ENCODE measurements at places on chromosomes 7 and 10. TPM values are rescaled to one million over a fixed set of nuclear protein-coding genes. Genes with fewer than 3 reads are reported as not detected.

Gene TAS2R5
- 0.92 TPM for total RNA-seq

Gene CYP3A4
- total RNA-seq, result not detected

Gene NEURL1
- total RNA-seq, result 1.2 TPM

Gene ANKRD61
- not detected for total RNA-seq

Gene MLXIPL
- 5.5 TPM for total RNA-seq

DNA sequence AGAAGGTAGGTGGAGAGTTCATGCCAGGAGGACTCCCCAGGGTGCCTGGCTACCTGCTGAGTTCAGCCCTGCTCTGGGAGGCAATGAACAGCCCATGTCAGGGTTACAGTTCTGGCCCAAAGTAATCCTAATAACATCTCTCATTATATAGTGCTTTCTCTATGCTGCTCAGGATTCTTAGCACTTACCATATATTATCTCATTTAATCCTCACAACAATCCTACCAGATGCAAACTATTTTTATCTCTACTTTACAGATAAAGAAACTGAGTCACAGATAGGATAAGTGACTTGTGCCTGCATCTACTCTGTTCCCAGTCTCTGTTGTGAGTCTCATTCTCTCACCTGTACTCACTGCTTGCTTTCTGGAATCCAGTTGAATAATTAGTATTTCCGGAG is 105.1 kb upstream of the NFE2L3 start:
- no peak for DNase-seq
- no peak overlapping the region for H3K4me3 ChIP-seq
- no peaks in the 10 kb centered on the region for H3K27me3 ChIP-seq

DNA sequence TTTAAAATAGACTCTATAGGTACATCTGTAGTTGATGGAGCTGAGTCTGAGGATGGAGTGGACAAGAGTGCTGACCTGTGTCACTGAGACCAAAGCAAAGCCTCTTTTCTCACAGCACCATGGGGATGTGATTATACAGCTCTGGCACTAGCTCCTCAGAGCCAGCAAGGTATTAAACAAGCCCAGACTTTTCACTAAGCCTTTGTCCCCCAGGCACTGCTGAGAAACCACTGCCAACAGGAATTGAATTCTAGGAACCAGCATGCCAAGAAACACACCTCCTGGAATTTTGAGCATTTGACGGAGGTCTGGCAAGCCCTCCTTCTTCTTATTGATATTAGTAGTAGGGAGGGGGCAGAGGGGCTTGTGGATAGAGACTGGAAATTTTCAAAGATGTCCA is 147.0 kb downstream of the C1GALT1 start:
- H3K27me3 ChIP-seq, result no peaks in the 10 kb centered on the region
- DNase-seq, result no peak
- H3K36me3 ChIP-seq, result no peaks in the 10 kb centered on the region
- H3K4me3 ChIP-seq, result no peak overlapping the region

DNA sequence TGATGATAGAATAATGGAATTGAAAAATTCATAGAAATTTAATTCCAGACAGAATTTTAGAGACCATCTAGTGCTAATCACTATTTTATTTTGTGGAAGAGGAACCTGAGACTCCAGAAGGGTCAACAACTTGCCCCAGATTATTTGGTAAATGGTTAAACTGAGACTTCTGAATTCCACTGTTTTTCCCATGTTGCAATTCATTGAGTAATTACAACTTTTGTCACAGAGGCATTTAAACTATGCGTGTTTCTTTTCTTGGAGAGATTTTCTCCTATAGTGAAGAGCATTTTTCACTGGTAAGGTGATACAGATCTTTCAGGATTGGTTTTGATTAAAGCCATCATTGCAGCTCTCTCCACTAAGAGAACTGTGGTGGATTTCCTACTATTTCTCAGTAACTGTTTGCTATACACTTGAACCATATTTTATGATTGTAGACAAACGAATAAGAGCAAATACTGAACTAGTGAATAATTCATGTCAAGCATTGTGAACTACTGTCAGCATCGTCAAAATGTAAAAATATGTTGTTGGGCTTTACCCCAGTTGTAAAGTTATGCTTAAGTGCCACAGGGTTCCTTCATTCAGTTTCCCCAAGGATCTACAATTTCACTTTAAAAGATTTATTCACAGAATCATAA is 26.5 kb downstream of the LRGUK start:
- H3K4me1 ChIP-seq, result peaks cover 7% of the 10 kb centered on the region
- no peaks in the 10 kb centered on the region for H3K36me3 ChIP-seq
- H3K27me3 ChIP-seq, result no peaks in the 10 kb centered on the region
- H3K27ac ChIP-seq, result no peak overlapping the region

DNA sequence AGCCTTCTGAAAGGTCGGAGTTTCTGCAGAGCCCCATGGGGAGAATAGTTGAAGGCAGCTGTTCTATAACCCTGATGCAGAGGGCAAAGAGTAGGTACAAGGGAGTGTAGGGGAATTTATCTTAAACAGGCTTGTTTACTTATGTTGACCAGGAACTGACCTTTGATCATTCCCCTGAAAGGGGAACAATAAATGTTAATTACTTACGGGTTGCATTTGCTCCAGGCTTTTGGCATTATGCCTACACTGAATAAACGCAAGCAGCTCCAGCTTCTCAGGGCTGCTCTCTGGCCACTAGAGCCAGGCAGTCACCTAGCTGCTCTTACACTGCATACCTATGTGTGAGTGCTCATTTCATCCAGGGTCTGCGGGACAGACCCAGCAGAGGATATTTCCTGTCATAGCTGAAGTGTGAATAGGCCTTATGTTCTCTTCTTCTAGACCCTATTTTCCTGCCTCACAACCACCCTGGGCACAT is 26.9 kb upstream of the ABCA13 start:
- H3K36me3 ChIP-seq, result peaks cover 38% of the 10 kb centered on the region
- H3K27me3 ChIP-seq, result no peaks in the 10 kb centered on the region
- no peak for DNase-seq
- peaks cover 9% of the 10 kb centered on the region for H3K4me1 ChIP-seq
- no peak overlapping the region for H3K4me3 ChIP-seq
- H3K27ac ChIP-seq, result no peak overlapping the region

DNA sequence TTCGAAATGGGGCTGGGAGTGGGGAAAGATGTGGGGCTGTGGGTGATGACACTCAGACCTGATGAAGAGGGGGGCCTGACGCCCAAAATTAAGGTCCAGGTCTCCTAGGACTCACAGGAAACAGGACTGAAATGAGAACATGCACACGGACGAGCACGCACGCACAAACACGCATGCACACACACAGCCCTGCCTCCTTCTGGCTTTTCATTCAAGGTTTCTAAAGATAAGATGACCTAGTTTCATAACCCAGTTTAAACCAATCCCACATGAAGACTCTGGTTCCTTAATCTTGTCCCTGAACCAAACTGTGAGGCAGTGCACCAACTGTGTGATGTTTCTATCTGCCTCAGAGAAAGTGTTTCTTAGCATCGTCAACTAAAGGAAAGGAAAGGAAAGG is 162.0 kb downstream of the DGKI start:
- H3K4me3 ChIP-seq, result no peak overlapping the region
- no peak overlapping the region for H3K27ac ChIP-seq
- H3K4me1 ChIP-seq, result no peaks in the 10 kb centered on the region
- H3K36me3 ChIP-seq, result no peaks in the 10 kb centered on the region
- no peak for DNase-seq

DNA sequence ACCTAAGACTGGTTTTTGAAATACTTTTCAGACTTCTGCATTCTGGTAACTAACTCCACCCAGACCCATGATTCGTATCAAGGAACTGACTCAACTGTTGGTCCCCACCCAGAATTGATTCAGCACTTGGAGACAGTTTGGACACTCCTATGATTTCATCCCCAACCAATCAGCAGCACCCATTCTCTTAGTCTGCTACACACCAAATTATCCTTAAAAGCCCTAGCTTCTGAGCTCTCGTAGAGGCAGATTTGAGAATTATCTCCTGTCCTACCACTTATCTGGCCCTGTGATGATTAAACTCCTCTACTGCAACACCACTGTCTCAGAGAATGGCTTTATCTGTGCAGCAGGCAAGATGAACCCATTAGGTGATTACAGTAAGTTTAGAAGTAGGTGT is 7.7 kb upstream of the GSTO1 start:
- H3K27ac ChIP-seq, result no peak overlapping the region
- H3K4me3 ChIP-seq, result no peak overlapping the region
- DNase-seq, result no peak
- no peaks in the 10 kb centered on the region for H3K27me3 ChIP-seq
- H3K4me1 ChIP-seq, result no peaks in the 10 kb centered on the region
- H3K36me3 ChIP-seq, result peaks cover 4% of the 10 kb centered on the region

GRCh38 chr10:22997096-22997495 is 69.2 kb downstream of the ARMC3 start:
- no peak overlapping the region for H3K27ac ChIP-seq
- H3K27me3 ChIP-seq, result no peaks in the 10 kb centered on the region
- no peak overlapping the region for H3K4me3 ChIP-seq
- peak; percentile 55 for DNase-seq
- no peaks in the 10 kb centered on the region for H3K36me3 ChIP-seq

DNA sequence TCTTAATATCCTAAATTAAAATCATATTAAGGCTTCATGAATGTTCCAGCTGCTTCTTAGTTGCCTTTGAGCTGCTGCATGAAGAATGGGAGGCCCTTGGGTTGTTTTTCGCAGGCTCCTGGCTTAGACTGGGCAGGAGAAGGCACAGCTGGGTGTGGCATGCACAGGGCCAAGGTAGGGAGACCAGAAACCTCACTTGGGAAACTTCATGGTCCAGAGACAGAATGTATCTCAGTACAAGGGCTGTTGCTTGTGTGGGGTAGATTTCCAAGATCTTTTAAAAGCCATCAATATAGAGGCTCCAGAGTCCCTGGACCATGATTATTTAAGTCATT is 49.9 kb downstream of the BUB3 start:
- no peak overlapping the region for H3K27ac ChIP-seq
- H3K27me3 ChIP-seq, result no peaks in the 10 kb centered on the region
- H3K4me1 ChIP-seq, result no peaks in the 10 kb centered on the region

- H3K27me3 ChIP-seq, result no peaks in the 10 kb centered on the region
- H3K27ac ChIP-seq, result no peak overlapping the region
- no peaks in the 10 kb centered on the region for H3K36me3 ChIP-seq
- DNase-seq, result no peak
- no peaks in the 10 kb centered on the region for H3K4me1 ChIP-seq
Measured at GRCh38 chr10:104580321-104580720, 60.8 kb upstream of the SORCS3 start.

GRCh38 chr7:95317546-95317945 is 6.8 kb downstream of the PON1 start:
- no peaks in the 10 kb centered on the region for H3K27me3 ChIP-seq
- H3K4me1 ChIP-seq, result no peaks in the 10 kb centered on the region
- H3K36me3 ChIP-seq, result no peaks in the 10 kb centered on the region

GRCh38 chr7:14395860-14396259 is 406.4 kb upstream of the ETV1 start:
- H3K27me3 ChIP-seq, result no peaks in the 10 kb centered on the region
- no peaks in the 10 kb centered on the region for H3K4me1 ChIP-seq
- DNase-seq, result no peak
- H3K4me3 ChIP-seq, result no peak overlapping the region

GRCh38 chr7:7438851-7439250 is 96.8 kb downstream of the COL28A1 start:
- H3K36me3 ChIP-seq, result no peaks in the 10 kb centered on the region
- no peak overlapping the region for H3K4me3 ChIP-seq
- DNase-seq, result no peak
- H3K27me3 ChIP-seq, result no peaks in the 10 kb centered on the region
- H3K4me1 ChIP-seq, result no peaks in the 10 kb centered on the region

GRCh38 chr10:16116404-16117304 is 256.3 kb upstream of the MINDY3 start:
- no peaks in the 10 kb centered on the region for H3K27me3 ChIP-seq
- H3K36me3 ChIP-seq, result no peaks in the 10 kb centered on the region
- no peak overlapping the region for H3K27ac ChIP-seq
- no peaks in the 10 kb centered on the region for H3K4me1 ChIP-seq
- no peak for DNase-seq
- no peak overlapping the region for H3K4me3 ChIP-seq

GRCh38 chr10:110609605-110610004 is 34.5 kb upstream of the RBM20 start:
- H3K27ac ChIP-seq, result no peak overlapping the region
- H3K4me1 ChIP-seq, result peaks cover 4% of the 10 kb centered on the region
- H3K36me3 ChIP-seq, result peaks cover 18% of the 10 kb centered on the region
- no peak overlapping the region for H3K4me3 ChIP-seq
- no peaks in the 10 kb centered on the region for H3K27me3 ChIP-seq
